ENCODE measurements at places on chromosomes 7 and 10.

GRCh38 chr10:3162533-3162932 is 10.0 kb downstream of the PITRM1 start:
- DNase-seq = peak; percentile 52

- DNase-seq = no peak
Observed at GRCh38 chr7:23791721-23792120, 81.7 kb downstream of the STK31 start.

- peak; percentile 89 for DNase-seq
Observed at GRCh38 chr10:101217450-101218281, 11.6 kb downstream of the LBX1 start.

- DNase-seq = no peak
Observed at GRCh38 chr7:69367780-69368179, 230.5 kb upstream of the AUTS2 start.

Data from WTC11 (cell line).